ENCODE measurements at places on chromosomes 5 and 9.
A peak's percentile ranks its signal among the peaks of the same experiment; 100 is the strongest.

- DNase-seq: no peak
These were observed 42.7 kb downstream of the ASS1 start for GRCh38 chr9:130487500-130487899.

GRCh38 chr5:44870430-44870829, 61.7 kb downstream of the MRPS30 start:
- DNase-seq: no peak

GRCh38 chr9:27791311-27791710, 218.0 kb upstream of the C9orf72 start:
- DNase-seq: no peak

DNA sequence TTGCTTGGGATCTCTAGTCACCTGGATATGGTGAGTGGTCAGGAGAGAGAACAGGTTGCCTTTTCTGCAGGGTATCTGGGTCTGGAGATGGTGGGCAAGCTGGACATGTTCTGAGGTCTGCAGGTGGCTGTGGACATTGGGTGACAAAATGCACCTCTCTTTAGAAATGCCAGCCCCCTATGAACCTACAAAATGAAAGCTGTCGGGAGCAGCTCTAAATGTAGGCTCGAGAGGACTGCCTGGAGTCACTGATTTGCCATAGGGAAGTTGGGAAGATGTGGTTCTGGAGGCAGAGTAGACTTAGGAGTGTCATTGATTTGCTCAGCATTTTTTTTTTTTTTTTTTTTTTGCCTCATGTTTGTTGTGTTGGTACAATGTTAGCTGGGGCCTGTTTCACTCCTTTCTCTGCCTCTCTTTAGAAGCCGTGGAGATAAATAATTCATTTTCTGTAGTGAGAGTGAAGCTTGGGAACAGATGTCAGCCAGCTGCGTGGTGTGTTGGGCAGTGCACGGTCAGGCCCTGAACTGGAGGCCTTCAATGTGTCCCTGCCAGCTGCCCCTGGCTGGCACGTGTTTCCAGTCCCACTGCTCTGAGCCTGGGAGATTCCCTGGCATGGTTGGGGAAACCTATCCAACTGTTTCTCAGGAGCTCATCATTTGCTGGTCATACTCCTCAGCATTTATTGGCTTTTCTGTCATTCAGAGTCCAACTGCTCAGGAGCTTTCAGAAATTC, 5.4 kb downstream of the RGS3 start:
- DNase-seq: no peak

- no peak for DNase-seq
These were observed 40.7 kb downstream of the TLR4 start for GRCh38 chr9:117744856-117745389.

DNA sequence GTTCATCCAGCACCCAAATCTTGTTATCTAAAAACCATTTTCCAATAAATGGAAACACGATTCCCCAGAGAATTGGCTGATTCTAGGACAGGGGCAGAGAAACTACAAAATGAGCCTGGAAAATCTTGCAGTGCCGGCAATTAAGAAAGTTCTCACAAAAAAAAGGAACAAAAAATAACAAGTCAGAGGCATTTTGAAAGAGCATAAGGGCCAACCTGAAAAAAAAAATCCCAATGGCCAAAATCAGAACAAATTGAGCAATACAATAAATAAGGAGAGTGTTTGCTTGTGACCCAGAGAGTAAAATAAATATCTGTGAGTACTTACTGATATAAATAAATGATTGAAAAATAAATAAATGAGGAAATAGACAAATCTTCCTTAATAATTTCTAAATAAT, 55.1 kb upstream of the S1PR3 start:
- no peak for DNase-seq

- no peak for DNase-seq
These were observed 16.9 kb upstream of the FBP1 start for GRCh38 chr9:94656200-94656599.

- DNase-seq: peak; percentile 37
These were observed 1.7 kb downstream of the UBE2QL1 start for GRCh38 chr5:6450319-6450833.

GRCh38 chr5:109619606-109620005, 70.1 kb upstream of the MAN2A1 start:
- DNase-seq: no peak

DNA sequence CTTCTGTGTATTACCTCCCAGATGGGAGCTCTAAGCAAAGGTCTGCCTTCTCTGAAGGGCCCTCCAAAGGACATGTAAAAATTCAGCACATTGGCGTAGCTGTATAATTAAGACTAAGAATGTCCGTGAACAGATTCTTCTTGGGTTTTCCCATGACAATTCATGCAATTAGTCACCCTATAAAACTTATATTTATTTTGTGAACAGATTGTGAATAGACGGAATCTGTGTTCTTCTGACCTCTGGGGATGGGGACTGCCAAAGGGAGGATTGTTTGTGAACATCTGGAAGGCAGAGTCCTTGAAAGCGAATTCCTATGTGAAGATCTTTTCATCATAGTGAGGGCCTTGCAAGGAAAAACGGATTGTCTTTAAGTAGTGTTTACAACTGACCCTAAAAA, 111.3 kb downstream of the EGFLAM start:
- no peak for DNase-seq

- DNase-seq: no peak
These were observed 21.5 kb upstream of the SUSD3 start for GRCh38 chr9:93036887-93037475.

GRCh38 chr9:36433386-36433785, 33.3 kb upstream of the RNF38 start:
- no peak for DNase-seq

DNA sequence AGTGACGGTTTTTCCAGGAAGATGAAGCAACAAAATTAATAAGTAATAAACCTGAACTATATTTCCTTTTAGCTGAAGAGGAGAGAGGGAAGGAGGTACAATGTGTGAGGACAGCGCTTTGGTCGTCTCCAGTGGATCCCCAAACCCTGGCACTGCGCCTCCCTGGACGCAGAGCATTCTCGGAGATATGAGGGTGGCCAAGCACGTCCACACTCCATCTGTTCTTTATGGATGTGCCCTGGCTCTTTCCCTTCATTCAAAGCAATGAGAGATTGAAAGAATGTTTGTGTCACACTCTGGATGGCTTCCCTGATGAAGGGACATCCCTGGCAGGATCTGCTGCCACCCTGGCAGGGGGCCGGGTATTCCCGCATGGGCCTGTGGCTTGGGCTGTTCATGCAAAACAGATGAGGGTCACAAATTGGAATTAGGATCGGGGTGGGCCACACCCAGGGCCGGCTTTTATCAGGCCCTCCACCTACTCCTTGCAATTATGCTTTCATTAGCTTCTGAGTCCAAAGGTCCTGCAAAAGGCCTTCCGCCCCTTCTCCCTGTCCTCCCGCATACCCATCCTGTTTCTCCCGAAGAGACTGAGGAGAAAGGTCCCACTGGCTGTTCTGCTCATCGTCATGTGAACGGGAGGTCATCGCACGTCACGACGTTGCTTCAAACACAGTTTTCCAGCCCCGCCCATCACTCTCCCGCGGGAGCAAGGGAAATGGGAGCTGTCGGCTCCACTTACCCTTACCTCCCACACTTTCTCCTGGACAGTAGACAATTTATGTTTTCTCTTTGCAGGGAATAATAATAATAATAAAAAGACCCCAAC, 286.1 kb upstream of the IRX4 start:
- DNase-seq: no peak

- no peak for DNase-seq
These were observed 35.9 kb upstream of the SLC1A3 start for GRCh38 chr5:36570301-36571095.

DNA sequence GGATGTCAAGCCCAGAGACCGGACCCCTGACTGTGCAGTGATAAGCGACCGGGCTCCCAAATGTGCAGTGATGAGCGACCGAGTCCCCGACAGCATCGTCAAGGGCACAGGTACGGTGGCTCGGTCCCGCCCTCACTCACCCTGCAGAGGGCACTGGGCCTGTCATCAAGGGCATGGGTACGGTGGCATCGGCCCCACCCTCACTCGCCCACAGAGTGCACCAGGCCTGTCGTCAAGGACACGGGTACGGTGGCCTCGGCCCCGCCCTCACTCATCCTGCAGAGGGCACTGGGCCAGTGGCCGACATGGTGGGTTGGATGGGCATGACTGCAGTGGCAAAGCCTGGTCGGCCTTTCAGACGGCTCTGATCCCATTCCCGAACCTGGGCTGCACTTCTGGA, 9.7 kb upstream of the LRRC14B start:
- no peak for DNase-seq

- DNase-seq: no peak
These were observed 35.5 kb downstream of the TTC1 start for GRCh38 chr5:160044391-160044804.

GRCh38 chr5:140345919-140346347, 470 bp downstream of the HBEGF start:
- peak; percentile 23 for DNase-seq

GRCh38 chr5:158511454-158511853, 588.3 kb downstream of the EBF1 start:
- DNase-seq: no peak

DNA sequence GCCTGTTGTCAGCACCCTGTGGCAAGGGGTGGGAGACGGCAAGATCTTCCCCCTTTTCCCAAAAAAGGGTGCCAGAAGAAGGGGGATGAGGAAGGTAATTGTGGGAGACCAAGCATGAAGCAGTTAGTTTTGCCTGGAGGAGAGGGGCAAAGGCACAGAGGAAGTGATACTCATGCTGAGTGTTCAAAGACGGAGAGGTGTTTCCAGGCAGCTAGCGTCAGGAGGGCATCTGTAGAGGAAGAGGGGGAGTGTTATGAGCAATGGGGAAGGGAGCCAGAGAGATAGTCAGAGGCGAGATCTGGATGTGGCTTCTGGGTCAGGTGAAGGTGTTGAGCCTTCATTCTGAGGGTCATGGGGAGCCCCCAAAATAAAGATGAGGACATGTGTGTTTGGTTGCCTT, 26.9 kb upstream of the ADAM19 start:
- DNase-seq: no peak

- DNase-seq: no peak
These were observed 274.5 kb downstream of the HSPA4 start for GRCh38 chr5:133326361-133326760.

DNA sequence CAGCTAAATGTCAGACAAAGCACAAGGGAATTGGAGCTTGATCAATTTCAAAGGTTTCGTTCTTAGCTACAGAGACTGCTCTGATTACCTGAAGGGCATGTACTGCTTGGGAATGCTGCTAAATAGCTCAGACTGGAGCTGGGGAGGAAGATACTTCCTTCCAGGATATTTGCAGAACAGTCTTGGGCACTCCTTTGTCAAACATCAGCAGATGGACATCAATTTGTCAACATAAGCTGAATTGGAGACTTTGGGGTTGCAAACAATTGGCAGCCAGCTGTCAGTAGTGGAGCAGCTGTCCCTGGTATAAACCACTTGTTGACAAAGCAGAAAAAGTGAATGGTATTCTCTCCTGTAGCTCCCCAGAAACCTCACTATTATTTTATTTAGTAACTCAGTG, 182.0 kb downstream of the CCDC192 start:
- DNase-seq: peak; percentile 15

- no peak for DNase-seq
These were observed 4.0 kb upstream of the CLIC3 start for GRCh38 chr9:137000177-137000930.

DNA sequence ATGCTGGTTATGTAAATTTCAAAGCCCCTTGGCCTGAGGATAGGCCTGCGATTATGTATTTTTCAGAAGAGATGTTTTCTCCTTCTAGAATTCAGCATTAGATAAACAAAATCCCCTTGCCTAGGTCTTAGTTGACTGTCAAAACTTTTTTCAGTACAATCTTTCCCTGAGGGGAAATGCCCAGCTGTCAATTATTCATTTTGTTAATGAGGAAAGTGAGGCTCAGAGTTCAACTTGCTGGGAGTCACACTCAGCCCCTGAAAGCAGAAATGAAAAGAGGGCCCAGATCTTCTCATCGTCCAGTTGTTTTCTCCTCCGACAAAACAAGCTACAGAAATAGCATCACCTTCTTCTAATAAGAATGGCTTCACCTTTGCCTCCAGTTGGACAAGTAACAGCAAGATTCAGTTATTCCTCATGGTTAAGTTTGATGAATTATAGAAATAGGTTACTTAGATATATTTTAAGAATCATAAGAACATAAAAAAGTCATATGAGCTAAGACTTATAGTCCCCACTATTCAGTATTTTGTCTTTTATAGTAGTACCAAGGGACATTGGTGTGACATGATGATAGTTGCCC, 627.1 kb upstream of the WWC1 start:
- no peak for DNase-seq

DNA sequence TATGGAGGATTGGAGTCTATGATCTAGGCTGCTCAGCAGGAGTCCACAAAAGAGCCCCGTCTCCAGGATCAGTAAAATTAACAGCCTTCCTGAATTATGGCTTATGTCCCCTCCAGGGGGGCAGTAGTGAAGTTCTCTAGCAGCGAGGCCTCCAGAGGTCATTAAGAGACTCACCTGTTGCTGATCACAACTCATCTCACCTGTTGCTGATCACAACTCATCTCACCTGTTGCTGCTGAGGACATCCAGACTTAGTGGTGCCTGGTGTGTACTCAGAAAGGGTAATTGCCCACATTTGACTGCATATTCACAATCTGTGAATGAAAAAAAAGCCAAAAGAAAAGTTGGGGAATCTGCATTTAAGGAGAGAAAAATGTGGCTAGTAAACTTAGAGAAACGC, 129.5 kb downstream of the SMARCA2 start:
- DNase-seq: no peak

DNA sequence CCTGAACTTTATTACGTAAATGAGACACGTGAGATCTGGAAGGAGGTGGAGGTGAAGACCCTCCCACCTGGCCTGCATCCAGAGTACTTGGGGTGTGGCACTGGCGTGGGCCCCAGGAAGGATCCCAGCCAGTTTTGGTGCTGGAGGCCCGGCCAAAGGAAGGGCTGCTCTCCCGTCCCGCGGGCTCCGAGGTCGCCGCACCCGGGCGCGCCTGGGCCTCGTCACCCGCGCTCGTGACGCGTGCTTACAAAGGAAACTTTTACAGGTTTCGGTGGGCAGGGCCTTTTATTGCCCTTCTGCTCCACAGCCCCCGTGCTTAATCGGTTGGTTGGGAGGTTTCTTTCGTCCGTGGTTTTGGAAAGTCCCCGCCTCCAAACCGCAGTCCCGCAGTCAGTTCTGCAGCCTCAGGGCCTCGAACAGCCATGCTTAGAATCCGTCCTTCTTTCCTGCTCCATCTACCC, 29.2 kb downstream of the CDKN2A start:
- DNase-seq: no peak
